ENCODE measurements at places on chromosomes 5 and 9.

DNA sequence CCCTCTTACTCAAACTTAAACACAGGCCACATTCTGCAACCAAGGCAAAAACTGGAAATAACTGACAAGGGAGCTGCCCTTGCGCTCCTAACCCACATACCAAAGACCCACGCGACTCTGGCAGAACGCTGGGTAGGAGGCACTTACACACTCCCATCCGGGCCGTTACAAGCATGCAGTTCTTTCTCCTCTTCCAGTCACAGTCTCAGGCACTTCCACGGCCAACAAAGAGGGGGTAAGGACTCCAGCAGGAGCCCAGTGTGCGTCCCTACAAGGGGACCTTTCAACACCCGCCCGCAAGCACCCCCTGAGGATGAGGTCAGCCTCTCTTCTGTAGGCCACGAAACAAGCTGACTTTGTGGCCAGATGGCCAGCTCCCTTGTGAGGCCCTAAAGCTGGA lies 57.4 kb downstream of the SERINC5 start:
- DNase-seq: peak; percentile 45

GRCh38 chr9:115146581-115147021 lies 28.6 kb upstream of the TNC start:
- no peak for DNase-seq

- DNase-seq: no peak
Observed at GRCh38 chr9:74503666-74504065, 6.5 kb downstream of the RORB start.

- DNase-seq: no peak
Observed at GRCh38 chr9:37954581-37954981, 50.7 kb upstream of the SLC25A51 start.

DNA sequence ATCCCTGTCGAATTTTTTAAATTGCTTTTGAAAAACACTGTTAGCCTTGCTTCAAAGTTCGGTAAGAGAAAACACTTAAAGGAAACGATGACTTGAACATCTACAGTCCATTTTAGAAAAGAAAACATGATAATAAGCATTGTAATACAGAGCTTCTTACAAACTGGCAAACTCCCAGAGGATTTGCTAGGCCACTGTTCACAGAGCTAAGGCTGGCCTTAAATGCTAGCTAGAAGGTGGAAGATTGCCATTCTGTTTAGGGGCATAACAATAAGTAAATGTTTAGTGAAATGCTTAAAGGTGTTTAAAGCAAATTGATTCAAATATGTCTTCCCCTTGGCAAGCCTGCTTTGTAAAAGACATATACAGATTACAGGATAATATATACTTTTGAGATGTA lies 169.6 kb downstream of the TLE4 start:
- DNase-seq: no peak

DNA sequence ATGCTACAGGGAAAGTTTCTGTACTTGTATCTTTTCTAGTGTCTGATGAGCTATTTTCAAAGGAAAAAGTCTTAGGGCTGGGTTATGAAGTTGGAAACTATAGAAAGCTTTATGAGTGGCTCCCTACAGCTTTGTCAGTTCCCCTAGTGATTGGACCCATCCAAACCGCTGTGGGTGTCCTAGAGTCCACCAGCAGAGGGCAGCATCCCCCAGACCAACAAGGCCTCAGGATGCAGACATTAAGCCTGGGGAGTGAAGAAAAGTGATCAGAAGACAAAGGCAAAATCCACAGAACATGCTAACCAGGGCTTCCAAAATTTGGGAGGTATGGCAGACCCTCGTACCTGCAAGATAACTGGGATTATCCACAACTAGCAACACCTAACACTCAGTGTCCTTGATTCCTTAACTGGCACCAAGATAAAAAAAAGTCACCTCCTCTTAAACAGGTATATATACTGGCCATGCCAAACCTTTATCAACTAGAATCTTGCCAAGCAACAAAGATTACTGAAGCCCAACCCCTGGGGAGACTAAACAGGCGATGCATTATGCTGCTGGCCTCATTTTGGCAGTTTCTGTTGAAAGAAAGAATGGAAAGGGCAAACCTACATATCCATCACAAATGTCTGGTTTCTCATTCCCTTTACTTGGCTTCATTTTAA lies 110.4 kb upstream of the NR5A1 start:
- DNase-seq: peak; percentile 84

GRCh38 chr5:116289276-116289675 lies 204.5 kb downstream of the COMMD10 start:
- DNase-seq: no peak

- DNase-seq: no peak
Observed at GRCh38 chr5:102853680-102854079, 98.6 kb downstream of the PAM start.

- DNase-seq: no peak
Observed at GRCh38 chr5:22521521-22521920, 331.6 kb downstream of the CDH12 start.

DNA sequence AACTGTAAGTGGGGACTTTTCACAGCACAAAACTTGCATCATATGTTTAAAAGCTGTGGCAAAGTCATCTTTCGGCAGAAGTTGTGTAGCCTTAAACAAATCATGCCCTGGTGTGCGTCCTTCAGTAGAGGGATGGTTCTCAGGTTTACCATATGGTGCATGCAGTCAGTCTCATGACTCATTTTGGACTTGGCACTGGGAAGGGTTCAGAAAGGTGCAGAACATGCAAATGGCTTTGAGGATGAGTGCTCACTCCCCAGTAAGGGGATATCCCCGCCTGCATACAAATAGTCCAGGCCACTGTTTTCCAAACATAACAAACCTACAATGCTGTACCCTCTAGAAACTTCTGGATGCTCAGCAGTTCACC lies 260.3 kb downstream of the NDUFS4 start:
- DNase-seq: no peak

DNA sequence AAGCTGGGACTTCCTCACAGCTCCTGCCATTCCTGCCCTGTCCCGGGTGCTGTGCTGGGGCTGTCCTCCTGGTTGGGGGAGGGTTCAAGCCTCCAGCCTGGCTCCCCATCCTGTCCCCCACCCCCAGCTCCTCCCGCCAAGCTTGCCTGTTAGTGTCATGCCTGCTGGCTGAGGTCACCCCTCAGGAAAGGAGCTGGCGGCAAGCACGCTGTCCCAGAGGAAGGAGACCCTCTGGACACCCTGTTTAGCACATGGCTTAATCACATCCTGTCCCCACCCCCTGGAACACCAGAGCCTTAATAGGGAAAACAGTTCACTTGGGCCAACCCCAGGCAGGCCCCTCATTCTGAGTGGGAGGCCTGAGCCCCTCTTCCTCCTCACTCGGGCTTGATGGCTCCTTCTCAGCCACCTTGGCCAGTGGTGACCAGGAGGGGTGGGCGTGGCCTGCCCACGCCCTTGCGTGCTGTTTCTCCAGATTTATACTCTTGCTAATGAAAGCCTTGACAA lies 9.2 kb upstream of the PHYHD1 start:
- DNase-seq: peak; percentile 75

DNA sequence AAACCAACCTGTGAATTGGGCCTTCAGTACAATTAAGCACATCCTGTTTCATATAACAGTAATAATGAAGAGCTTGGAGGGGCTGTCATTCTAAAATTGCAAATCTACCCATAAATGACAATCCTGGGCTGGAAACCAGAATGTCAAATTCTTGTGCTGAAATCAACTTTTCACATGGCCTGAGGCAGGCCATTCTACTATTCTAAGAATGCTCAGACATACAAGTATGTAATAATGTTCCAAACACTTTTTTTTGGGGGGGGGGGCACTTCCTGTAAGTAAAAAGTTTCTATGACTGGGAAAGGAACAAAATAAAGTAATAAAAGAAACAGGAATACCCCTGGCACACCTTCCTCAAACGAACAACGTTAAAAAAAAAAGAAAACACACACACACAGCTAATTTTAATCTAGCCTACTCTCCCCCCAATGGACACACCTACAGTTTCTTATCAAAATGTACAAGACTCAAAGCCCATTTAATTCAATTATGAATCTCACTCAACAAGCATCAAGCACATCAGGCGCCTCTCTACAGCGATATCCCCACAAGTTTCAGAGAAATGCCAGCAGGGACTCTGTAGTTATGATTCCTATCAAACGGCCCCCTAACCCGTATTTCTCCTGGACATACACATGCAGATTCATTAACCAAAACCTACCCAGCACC lies 1.4 kb downstream of the ETF1 start:
- no peak for DNase-seq

DNA sequence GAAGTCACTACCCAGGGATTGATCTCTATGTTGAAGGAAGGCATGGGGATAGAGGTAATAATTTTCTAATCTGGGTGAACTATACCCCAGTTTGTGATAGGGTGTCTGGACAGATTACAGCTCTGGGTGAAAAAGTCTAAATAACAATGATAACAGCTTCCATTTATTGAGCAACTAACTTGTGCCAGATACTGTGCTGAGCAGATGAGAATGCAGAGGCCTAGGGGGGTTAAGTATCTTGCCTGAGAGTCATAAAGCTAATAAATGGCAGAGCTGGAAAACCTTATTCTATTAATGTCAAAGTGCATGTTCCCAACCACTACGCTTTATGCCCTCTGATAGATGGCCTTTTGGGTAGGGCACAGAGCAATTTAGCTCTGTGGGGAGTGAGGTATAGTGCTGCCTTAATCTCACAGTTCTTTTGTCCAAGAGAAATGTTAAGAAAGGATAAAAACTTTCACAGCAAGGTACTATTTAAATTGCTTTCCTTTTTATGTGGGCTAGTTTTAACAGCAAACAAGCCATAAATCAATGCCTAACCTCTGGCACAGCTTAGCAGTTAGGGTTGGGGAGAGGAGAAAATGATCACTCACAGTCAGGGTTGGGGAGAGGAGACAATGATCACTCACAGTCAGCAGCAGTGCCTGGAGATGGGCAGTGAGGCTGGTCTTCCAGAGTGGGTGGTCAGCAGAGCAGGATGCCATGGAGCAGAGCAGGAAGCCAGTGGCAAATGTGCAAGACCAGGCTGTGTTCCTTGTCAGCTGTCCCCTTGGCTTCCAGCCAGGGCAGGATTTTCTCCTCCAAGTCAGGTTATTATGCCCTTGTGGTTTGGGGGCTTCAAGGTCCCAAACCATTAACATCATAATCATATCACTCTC lies 187.0 kb downstream of the CARTPT start:
- no peak for DNase-seq

GRCh38 chr5:14155075-14155474 lies 11.9 kb downstream of the TRIO start:
- no peak for DNase-seq

DNA sequence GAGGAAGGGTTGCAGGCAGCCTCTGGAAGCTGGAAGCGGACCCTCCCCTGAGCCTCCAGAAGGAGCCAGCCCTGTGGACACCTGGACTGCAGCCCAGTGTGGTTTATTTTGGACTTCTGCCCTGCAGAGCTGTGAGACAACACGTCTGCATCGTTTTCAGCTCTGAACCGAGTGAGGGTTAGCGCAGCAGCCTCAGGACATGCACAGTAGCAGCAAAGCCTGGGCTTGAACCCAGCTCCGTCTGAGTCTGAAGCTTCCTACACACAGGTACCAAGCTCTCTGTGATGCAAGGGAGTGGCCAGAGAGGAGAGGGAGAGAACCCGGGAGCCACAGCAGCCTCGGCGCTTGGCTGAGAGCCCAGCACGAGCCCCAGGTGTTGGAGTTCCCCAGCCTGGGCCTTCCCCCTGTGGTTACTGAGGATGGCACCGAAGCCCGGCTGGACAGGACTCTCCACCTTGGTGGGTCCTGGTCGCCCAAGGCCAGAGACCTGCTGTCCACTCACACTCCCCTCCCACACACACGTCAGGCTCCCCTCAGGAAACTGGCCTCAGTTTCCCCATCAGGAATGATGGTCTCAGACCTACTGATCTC lies 128.2 kb downstream of the OLFM1 start:
- peak; percentile 62 for DNase-seq

DNA sequence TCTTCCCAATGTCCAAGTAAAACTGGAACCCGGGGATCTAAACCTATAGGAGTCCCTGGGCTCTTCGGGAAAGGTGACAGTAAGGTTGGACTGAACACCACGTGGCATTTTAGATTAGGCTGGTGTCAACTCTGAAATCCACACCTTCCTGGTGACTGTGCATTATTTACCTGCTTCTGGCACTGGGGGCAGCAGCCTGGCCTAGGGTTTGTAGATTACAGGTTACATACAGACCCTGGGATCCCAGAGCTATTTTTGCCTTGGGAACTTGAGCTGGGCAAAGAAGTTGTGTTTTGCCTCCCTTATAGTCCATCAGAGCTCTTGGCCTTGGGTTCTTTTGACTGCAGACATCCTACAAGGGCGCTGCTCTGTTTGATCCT lies 173.2 kb downstream of the DAB2IP start:
- no peak for DNase-seq

DNA sequence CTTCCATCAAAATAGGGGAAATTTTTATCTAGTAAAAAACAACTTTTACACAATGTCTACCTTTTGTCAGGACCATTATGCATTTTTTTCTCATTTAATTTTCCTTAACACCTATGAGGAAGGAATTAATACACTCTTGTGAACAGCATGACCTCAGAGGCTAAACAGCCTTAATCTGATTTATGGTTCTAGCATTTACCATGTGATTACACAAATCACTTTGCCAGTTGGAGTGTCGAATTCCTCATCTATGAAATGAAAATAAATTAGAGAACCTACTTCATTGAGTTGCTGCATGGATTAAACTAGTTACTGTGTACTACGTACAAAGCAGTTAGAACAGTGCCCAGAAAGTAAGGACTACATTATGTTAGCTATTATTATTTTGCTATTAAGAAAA lies 187.7 kb upstream of the MPDZ start:
- no peak for DNase-seq

DNA sequence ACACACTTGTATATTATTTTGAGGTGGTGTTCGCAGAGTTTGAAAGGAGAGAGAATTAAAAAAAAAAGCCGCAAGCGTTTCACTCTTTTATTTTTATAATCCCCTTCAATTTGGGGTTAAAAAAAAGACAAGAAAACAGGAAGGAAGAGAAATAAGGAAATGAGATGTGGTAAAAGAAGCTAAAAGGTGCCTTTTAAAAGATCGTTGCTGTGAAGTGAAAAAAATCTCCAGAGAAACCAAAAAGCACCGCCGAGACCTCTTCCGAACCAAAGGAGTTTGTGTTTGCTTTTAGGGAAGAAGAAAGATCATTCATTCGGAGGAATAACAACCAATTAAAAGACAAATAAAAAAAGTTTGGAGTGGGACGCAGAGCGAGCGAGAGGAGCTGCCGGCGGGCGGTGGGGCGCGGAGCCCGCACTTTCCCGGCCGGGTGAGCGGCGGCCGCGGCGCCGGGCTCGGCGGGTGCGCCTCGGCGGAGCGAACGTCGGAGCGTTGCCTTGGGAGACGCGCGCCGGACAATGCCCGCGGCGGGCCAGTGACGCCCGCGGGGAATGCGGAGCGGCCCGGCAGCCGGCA lies 355 bp downstream of the TLE4 start:
- no peak for DNase-seq

GRCh38 chr9:132673355-132673754 lies 3.1 kb downstream of the GTF3C4 start:
- no peak for DNase-seq

DNA sequence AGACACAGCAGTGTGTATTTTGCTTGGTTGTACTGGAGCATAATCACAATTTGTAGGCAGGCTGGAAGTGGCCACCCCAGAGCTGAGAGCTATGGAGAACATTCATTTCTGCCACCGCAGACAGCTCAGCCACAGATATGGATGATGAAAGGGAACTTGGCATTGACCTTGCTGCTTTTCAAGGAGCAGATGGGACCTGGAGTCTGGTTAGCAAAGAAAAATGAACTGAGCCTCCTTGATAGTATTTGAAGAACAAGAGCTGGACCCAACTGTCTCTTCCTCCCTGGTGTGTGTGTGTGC lies 395.2 kb upstream of the ZNF462 start:
- no peak for DNase-seq
